ENCODE measurements at places on chromosomes 5 and 9.
A peak's percentile ranks its signal among the peaks of the same experiment; 100 is the strongest.

- no peak for DNase-seq
These were observed 636 bp downstream of the PRDM12 start for GRCh38 chr9:130665029-130665430.

- DNase-seq, result no peak
These were observed 91.8 kb upstream of the TNC start for GRCh38 chr9:115209601-115210306.

DNA sequence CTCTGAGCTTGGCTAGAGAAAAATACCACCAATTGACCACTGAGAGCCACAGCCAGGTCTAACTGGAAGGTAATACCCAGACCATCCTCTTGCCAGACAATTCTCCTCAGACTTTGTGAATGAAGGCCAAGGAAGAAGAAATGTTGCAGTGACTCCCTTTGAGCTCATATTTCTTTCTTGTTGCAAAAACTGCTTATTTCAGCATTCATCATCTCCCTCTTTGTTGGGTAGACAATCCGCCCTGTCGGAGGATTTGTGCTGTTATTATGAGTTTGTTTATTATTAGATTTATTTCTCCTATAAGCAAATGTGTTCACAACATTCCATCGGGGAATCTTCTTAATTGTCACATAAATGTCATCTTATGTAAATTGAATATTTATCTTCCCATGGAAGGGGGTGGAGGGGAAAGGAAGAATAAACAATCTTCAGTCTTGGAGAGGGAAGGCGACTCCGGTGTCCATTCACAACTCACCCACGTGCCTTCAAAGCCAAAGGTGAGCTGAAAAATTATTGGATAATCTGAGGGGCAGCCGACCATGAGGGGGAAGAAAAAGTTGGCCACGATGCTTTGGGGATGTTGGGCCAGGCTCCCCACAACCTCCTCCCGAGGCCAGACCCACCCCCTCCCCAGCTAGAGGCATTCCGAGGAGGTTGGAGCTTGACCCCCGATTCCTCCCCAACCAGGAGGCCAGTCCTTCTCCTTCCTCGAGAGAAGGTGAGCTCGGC lies 1.8 kb upstream of the JADE2 start:
- no peak for DNase-seq

GRCh38 chr5:109987355-109987754 lies 297.6 kb downstream of the MAN2A1 start:
- no peak for DNase-seq

DNA sequence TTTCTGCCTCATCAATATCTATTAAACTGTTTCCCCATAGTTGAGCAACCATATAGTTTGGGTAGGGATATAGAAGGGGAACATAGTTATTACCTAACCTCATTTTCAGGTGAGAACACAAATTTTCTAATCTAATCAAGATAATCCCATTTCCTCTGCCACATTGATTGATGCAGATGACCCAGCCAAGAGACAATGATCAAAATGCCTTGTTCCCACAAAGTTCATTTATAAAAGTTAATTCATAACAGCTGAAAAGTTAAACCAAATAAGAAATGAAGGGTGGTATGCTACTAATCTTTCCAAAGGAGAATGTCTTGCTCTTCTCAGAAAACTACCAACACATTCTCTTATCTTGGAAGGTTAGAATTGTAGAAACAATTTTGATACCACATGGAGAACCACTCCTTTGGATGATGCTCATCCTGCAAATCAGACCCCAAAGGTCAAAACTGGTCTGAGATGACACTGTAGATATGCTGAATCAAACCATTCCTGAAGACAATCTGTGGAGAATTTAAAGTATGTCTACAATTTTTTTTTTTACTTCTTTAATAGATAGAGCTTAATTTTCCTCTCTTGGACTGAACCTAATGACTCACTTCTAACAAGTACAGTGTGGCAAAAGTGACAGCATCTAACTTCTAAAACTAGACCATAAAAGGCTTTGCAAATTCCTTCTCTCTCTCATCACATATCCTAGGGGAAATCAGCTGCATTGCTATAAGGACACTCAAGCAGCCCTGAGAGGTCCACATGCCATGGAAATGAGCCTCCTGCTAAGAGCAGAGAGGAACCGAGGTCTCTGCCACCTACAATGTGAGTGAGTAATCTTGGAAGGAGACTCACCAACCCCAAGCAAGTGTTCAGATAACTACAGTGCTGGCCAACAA lies 586.7 kb upstream of the TUSC1 start:
- no peak for DNase-seq

DNA sequence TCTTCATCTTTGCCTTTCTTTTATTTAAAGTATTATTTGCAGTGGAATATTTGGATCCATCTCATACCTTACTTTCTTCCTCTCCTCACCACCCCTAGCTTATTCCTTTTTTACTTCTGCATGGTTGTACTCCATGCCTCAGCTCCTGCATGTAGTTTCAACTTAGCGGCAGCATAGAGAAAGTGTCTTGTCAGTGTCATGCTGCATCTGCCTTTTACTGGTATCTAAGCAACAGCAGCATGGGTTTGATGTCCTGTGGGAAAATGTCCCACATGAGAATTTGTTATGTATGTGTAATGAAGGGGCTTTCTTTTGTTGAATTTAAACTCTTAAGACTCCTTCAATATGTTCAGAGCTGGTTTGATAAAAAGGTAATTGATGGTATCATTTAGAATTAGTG lies 20.6 kb downstream of the TCERG1 start:
- DNase-seq, result no peak

GRCh38 chr5:98170994-98171393 lies 602.5 kb upstream of the RGMB start:
- no peak for DNase-seq

- no peak for DNase-seq
These were observed 706.0 kb upstream of the GRAMD2B start for GRCh38 chr5:125717209-125717608.

GRCh38 chr9:85944672-85945071 lies 3.7 kb downstream of the NAA35 start:
- no peak for DNase-seq

- no peak for DNase-seq
These were observed 86.1 kb downstream of the ZNF354C start for GRCh38 chr5:179146277-179146676.

DNA sequence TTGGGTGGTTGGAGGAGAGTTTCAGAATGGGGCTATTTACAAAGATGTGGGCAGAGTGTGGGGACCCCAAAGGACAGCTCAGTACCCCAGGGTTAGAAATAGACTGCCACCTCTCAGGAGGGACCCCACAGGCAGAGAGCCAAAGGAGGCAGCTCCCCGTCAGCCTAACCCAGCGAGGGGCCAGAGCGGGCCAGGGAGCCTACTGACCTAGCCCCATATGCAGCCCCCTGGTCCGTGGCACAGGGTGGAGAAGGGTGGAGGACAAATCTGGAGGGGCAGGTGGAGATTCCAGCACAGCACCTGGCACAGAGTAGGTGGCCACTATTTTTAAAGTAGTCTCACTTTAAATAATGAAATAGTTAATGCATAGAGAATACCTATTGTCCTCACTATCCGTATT lies 67.2 kb upstream of the ANGPTL2 start:
- no peak for DNase-seq

DNA sequence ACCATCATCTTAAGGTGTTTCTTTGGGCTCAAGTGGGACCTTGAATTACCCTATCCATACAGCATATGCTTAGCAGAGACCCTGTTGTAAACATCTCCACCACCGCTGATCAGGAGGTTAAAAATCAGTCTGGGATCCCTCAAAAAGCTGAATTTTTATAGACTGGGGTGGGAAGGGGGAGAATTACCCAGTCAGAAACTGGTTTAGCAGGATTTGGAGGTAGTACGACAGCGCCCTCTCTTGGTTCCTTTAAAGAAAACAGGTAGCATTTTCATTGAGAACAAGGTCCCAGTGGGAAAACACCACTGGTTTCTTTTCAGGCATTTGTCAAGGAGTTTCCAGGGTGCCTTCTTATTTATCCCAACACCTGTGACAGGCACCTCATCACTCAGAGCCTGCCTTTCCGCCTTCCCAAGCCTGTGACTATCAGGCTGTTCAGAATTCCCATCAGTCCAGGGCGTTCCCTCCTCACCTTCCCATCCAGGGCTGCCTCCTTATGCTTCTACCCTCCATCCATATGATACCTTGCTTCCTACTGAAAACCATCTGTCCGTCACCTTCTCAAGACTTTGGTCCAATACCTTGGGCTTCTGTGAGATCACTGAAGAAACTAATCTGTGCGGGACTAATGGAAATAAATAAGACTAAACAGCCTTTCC lies 203.8 kb upstream of the RAI14 start:
- DNase-seq, result no peak

DNA sequence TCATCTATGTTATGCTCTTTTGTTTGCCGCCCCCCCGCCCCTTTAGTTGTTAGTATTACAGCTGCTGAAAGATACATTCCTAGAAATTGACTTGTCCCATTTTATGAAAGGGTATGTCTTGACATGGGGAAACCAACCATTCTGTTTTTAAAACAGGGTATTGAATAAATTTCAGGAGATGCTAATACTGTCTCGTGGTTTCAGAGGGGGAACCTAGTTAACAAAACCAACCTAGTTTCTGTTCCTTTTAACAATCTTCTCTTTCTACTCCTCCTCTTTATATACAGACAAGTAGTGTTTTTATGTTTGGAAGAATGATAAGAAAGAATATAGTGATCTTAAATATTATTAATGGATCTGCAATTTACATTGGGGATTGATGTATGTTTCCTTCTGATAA lies 3.5 kb downstream of the PIP5K1B start:
- DNase-seq, result no peak

DNA sequence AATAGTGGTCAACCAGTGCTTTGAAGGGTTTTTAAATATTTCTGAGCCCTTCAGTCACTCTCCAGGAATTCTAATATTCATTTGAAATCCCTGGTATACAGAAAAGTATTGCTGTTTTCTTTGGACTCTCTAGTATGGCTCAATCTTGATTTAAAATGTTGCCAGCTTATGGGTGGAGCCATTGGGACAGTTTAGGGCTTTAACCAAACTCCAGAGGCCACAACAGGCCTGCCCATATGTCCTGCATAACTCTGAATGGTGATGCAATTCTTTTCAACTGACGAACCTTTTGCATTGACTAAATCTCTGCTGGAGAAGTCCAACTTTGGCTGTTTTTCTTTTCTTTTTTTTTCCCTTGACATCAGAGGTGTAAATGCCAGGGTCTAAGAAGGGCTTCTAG lies 10.3 kb upstream of the ANKHD1 start:
- no peak for DNase-seq

DNA sequence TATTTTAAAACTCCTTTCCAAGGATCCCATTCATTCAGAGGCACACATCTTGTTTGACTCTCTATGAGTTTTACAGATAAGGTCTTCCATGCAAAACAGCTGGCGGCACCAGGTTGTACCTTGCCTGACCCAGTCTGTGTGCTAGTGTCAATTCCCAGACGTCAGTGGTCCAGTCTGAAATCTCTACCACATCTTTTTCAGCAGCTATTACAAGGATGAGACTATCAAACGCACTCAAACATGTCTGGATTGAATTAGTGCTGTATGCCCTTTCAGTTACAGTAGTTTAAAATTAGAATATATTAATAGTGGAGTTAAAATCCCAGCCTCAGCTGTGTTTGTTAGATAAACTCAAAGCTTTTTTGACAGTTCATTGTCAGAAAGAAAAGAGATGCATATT lies 11.7 kb downstream of the CDC14B start:
- peak; percentile 78 for DNase-seq

DNA sequence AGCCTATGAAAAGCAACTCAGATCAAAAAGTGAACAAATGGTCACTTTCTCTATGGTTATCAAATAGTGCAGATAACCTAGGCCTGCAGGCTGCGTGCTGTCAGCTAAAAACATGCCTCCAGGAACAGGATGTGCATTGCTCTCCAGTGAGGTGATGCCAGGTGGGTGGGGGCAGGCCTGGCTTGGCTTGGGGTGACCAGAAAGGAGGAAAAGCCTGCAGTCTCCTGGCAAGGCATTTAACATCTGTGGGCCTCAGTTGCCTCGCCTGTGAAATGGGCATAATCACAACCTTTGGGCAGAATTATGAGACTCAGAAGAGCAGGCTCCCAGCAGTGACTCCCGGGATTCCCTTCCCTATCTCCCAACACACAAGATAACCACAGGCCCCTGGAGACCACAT lies 135.9 kb downstream of the COL23A1 start:
- DNase-seq, result no peak

DNA sequence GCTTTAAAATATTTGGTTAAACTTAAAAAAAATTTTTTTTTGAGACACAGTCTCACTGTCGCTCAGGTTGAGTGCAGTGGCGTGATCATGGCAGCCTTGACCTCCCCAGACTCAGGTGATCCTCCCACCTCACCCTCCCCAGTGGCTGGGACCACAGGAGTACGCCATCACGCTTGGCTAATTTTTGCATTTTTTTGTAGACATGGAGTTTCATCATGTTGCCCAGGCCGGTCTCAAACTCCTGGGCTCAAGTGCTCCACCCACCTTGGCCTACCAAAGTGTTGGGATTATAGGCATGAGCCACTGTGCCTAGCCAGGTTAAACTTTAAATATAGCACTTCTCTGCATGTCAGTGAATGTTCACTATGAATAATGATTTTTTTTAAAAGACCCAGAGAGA lies 224.5 kb upstream of the RFX3 start:
- no peak for DNase-seq

DNA sequence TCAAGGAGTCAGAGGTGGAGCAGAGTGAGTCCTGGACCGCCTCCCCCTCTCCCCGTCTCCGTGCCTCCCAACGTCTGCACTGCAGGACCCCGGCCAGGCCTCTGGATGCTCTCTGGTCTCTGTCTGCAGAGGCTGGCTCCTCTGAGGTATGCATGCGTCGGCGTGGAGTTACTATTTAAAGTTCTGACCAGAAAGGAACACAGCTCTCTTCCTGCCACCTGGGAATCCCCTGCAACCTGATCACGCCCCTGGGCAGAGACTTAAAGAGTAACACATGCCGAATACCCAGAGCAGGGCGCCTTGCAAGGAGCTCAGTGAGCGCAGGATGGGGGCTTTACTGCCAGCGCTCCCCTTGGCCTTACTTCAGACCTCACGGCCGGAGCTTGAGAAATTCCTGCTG lies 16.0 kb downstream of the ANXA6 start:
- peak; percentile 60 for DNase-seq

DNA sequence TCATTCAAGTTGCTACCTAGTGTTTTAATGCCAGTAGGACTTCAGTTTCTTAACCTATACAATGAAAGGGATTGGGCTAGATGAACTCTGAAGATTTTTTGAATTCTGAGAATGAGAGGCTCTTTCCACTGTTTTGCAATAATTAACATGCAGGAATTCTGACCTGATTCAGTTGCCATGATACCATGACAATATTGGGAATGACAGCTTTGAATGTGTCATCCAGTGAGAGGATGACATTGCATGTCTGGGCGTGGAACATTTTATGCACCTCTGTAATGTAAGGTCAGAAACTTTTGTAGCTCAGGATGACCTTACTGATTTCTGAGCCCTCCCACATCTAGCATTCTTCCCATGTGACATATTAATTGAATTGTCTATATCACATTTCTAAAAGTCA lies 30.6 kb upstream of the SPINK5 start:
- no peak for DNase-seq

GRCh38 chr9:100101608-100102007 lies 2.6 kb downstream of the INVS start:
- no peak for DNase-seq

GRCh38 chr5:157770665-157771064 lies 27.2 kb downstream of the LSM11 start:
- no peak for DNase-seq

- no peak for DNase-seq
These were observed 15.7 kb upstream of the MSX2 start for GRCh38 chr5:174708476-174709207.

GRCh38 chr5:156481741-156482140 lies 154.8 kb downstream of the SGCD start:
- peak; percentile 76 for DNase-seq

All from adrenal gland (tissue), 19 donors.